ENCODE measurements at places on chromosomes 7 and 10.

GRCh38 chr7:17181482-17181881 is 117.0 kb upstream of the AHR start:
- no peak for DNase-seq

- no peak for DNase-seq
Observed at GRCh38 chr10:122454071-122454470, 382 bp upstream of the ARMS2 start.

GRCh38 chr7:132503415-132503814 is 72.9 kb downstream of the PLXNA4 start:
- no peak for DNase-seq

DNA sequence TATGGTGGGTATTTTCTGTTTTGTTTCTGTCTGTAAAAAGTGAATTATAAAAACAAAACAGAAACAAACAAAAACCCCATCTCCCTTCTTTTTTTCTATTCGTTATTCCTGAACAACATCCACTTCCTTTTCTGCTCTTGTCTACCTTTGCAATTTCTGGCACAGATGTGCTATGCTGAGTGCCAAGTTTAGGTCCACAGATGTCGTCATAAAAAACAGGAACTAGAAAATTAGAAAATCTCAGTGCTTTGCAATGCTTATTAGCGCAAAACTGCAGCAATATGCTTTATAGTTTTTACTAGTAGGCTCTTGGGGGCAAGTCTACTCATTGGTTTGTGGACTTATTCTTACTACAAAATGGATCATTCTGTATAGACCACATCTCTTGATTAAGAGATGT is 94.2 kb upstream of the PRKCQ start:
- DNase-seq = no peak

- DNase-seq = no peak
Observed at GRCh38 chr7:141073173-141073640, 657 bp upstream of the TMEM178B start.

Data from hypothalamus (tissue), 51 donors.